ENCODE measurements at places on chromosomes 4 and X.

GRCh38 chr4:19987746-19988145, 264.0 kb upstream of the SLIT2 start:
- no peak for DNase-seq

GRCh38 chr4:99625369-99625768, 32.3 kb downstream of the C4orf54 start:
- DNase-seq = no peak

- DNase-seq = no peak
Measured at GRCh38 chr4:38129460-38130227, 169.4 kb downstream of the PTTG2 start.

GRCh38 chr4:31022702-31023101, 302.5 kb downstream of the PCDH7 start:
- no peak for DNase-seq

GRCh38 chrX:150623583-150623982, 55.2 kb downstream of the MTM1 start:
- no peak for DNase-seq

DNA sequence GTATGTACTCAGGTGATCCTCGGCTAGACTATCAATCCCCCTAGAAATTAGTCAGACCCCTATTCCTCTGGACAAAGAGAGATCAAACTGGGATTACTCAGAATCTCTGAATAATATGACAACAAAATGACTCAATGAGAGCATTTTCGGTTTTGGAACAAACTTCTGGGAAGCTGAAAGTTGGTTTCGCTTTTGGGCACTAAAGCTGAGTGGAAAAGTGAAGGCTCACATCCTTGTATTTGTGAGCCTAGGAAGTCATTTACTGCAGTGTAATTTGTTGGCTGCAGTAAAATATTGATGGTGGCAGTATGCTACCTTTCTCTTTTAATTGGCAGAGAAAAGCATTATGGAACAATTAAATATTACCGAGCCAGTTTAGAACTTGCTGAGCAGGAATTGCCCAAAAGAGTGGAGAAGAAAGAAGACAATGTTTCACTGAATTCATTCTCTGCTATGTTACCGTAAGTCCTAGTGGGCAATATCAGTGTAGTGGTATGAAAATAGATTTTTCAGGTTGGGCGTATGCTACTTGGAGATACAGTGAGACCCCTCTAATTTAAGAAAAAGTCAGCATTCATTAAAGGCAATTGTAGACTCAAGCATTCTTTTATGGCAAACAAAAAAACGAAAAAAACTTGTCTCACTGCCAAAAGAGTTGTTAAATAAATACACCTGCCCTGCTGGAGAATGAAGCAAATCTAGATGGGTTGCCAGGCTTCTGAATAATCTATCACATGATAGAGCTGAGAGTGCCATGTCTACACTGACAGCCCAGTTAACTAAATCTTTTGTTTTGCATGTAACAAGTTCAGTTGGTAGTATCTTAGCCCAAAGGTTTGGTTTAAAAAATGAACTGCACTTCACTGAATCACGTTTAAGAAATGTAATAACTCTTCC, 69.6 kb downstream of the AGTR2 start:
- no peak for DNase-seq

DNA sequence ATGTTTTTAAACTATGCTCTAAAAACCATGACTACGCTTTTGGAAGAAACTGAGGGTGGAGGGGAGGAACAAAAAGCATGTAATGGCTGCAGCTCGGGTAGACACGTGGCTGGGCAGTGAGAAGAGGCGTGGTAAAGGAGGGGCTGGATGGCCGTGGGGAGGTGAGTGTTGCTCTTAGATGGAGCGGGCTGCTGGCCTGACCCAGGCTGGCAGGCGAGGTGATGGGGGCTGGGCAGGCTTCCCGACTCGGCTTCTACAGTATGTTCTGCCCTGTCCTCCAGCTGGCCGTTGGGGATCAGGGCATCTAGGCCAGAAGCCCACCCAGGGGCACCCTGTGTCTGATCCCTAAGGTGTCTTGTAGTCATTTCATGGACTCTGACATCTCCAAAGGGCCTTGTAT, 60.7 kb downstream of the EFHC2 start:
- DNase-seq = no peak

DNA sequence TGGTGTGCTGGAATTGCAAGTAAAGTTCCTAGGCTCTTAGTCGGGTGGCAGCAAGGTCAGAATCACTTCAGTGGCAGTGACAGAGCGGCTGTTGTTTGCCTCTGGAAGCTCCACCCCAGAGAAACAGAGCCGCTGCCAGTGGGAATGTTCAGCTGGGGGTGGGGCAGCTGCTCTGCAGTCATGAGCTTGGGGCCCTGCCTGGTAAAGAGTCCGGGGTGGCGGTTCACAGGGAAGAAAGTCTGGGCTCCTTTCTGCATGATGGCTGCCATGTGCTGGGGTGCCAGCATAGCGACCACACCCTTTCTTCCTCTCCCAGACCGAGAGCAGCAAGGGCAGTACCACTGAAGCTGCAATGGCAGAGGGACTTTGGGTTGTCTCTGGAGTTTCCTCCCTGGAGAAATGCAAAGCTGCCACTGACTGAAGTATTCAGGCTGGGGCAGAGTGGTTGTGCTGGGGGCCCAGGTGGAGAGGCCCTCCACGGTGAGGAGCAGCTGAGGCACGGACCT, 108.8 kb upstream of the CENPE start:
- no peak for DNase-seq

GRCh38 chr4:188536826-188537225, 397.6 kb downstream of the TRIML1 start:
- no peak for DNase-seq

- DNase-seq = no peak
Measured at GRCh38 chrX:47200385-47201150, 6.9 kb downstream of the UBA1 start.

DNA sequence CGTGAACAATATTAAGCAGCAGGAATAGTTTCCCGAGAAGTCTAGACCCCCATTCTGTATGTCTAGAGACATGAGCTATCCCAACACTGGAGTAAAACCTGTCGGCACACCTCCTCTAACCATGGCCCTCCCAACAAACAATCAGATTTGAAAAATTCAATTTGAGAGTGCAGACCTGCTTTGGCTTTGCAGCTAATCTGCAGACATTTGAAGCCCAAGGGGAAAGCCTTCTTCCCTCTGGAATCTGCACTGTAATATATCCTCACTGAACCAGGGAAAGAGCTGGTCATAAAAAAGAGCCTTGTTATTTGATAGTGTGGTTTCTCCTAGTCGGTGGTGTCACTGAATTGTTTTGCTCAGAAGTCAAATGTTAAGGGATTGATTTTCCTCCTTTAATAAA, 44.6 kb upstream of the KLHL34 start:
- DNase-seq = no peak

GRCh38 chr4:23819041-23819511, 70.8 kb downstream of the PPARGC1A start:
- no peak for DNase-seq

GRCh38 chr4:120830204-120830603, 92.3 kb downstream of the PRDM5 start:
- no peak for DNase-seq

DNA sequence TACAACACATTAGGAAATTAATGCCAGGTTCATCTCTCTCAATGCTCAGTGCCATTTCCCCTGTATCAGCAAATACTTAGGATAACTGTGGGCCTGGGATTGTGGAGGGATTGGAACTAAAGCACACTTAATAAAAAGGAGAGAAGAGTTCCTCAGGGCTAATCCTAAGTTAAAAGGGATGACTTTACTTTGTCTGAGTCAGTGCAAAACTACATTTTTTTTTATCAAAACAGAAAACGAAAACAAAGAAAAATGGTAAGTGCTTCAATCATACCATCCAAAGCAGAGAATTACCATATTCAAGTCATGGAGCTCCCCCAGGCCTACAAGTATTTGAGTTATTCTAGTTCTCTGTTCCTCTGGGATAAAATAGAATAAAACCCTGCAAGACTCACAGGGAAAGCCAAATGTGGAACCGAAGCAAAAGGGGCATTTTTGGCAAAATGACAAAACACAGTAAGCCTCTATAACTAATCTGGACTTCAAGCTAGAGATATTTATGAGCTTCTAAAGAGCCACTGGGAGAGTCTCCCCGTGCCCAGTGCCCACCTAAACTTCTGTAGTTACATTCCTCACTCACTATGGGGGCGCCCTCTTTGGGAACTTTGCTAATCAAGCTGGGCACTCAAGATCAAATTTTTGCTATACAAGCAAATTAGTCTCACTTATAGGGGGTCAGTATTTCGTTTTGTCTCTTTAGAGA, 53.4 kb downstream of the PALLD start:
- DNase-seq = no peak

DNA sequence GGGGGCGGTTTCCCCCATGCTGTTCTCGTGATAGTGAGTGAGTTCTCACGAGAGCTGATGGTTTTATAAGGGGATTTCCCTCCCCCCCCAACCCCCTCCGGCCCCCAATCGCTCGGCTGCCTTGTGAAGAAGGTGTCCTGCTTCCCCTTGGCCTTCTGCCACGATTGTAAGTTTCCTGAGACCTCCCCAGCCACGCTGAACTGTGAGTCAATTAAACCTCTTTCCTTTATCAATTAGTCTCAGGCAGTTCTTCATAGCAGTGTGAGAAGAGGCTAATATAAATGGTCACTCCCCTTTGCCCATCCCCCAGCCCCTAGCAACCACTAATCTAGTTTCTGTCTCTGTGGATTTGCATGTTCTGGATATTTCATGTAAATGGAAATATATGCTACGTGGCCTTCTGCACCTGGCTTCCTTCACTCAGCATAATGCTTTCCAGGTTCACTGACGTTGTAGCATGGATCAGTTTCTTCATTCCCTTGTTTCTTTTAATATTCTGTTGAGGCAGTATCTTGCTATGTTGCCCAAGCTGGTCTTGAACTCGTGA, 16.4 kb downstream of the GPR143 start:
- no peak for DNase-seq

GRCh38 chr4:105148776-105149175, 2.1 kb downstream of the TET2 start:
- DNase-seq = no peak

- no peak for DNase-seq
Measured at GRCh38 chrX:68848189-68848940, 19.5 kb downstream of the EFNB1 start.

GRCh38 chrX:151323054-151323453, 74.0 kb upstream of the VMA21 start:
- DNase-seq = no peak

GRCh38 chr4:164011791-164012190, 517.3 kb downstream of the TMA16 start:
- no peak for DNase-seq

DNA sequence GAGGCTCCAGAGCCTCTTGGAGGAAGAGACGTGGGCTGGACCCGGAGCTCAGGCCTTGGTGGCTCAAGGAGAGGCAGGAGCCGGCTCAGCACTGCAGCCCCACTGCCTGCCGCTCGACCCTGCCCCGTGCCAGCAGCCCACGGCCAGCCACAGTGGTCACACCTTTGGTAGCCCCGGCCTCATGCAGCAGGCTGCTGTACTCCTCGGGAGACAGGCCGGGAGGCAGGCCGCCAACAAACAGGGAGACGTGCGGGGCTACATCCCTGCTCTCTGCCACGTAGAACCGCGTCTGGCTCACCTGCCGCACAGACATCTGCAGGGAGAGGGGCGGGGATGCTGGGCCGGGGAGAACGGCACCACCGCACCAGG, 7.6 kb downstream of the DGKQ start:
- DNase-seq = no peak

DNA sequence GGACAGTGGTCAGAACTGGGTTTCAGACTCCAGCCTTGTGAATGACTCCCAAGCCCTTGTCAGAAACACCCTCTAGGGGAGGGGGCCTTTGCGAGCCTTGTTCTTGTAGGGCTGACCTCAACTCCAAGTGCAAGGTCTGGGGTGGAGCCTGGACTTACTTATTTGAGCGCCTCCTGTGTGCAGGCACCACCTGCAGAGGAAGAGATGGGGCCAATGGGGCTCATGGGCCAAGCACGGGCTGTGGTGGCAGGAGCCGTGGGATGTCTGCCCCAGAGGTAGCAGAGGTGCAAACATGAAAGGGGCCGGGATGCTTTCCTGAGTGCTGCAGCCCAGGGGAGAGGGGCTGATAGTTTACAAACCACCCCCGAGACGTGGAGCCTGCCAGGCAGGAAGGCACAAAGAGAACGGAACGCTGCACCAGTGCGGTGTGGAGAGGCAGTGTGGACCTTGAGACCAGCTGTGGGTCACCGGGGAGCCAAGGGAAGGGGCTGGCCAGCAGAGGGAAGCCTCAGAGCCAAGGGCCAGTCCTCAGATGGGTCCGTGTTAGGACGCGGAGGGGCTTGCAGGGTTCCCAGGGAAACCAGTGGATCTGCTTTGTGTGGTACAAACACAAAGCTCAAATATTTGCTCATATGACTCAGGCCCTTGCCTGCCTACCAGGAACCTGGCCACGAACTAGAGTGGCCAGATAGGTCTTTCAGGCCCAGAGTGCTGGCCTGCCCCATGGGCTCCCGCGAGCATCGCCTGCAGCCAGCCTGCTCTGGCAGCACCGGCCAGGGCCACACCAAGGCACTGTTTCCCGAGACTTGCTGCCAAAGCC, 8.7 kb upstream of the TADA2B start:
- DNase-seq = no peak

GRCh38 chrX:96770315-96770714, 85.7 kb downstream of the DIAPH2 start:
- no peak for DNase-seq

DNA sequence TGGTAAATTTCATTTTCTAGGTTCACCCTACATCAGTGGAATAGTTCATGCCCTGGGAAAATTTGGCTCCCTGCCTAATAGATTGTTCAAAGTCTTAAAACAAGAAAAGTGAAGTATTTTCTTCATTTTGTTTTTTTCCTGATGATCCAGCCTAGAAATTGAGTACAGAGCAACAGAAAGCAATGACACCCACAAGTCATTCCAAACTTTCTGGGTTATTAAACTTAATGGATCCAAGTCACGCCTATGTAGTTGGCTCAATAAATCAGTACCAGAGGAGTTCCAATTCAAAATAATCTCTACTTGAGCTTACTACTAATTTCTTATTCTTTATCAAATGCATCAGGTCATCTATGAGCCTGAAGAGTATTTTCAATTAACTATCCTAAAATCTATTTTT, 937.6 kb upstream of the SLIT2 start:
- no peak for DNase-seq

DNA sequence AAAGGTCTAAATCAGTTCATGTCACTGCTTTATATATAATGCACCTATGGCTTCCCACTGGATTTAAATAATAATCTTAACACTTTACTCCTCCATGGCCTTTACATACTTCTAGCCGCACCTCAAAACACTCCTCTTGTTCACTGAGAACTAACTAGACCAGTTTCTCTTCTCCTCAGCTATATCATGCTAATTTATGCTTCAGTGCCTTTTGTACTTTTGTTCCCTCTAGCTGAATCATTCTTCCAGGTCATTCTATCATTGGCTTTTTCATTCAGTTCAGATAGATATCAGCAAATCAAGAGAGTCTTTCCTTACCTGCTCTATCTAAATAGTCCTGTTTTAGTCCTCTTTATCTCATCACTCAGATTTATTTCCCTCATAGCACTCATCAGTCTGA, 64.2 kb downstream of the TET2 start:
- DNase-seq = no peak

GRCh38 chr4:39664828-39665731, 26.4 kb upstream of the SMIM14 start:
- DNase-seq = no peak

- no peak for DNase-seq
Measured at GRCh38 chr4:38368613-38369012, 295.4 kb upstream of the KLF3 start.

GRCh38 chr4:120977435-120977997, 55.0 kb upstream of the PRDM5 start:
- no peak for DNase-seq

GRCh38 chr4:155724731-155725130, 34.1 kb upstream of the GUCY1B1 start:
- DNase-seq = no peak

GRCh38 chr4:26157541-26157940, 163.3 kb upstream of the RBPJ start:
- no peak for DNase-seq

- DNase-seq = no peak
Measured at GRCh38 chr4:699816-700580, 5.6 kb upstream of the PCGF3 start.
